ENCODE measurements at places on chromosomes 3 and 15.

GRCh38 chr3:15797642-15798303 is at the start of gene ANKRD28:
Gene ANKRD28, minus strand, starts transcription at chr3:15797979. Its CDS starts 1,458 bp downstream, at chr3:15796521.
- DNase-seq = no peak

GRCh38 chr3:115715241-115715745 is 92.0 kb downstream of the GAP43 start:
- no peak for DNase-seq

DNA sequence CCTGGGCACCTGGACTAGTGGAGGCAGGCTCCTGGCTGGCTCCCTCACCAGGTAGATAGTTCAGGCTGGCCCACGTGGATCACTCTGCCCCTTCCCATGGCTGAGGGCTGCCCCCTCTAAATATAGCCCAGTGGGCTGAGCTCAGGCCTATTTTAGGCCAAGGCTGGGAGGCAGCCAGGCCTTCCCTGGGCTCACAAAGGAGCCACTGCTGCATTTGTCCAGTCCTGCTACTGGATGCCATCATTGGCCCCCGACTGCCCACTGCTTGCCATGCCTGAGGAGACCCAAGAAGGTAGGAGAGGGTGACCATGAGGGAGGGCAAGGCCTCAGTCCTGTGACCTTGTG is at the start of gene LSMEM2:
Gene LSMEM2, plus strand, starts transcription at position 208 of the 345 bp plus-strand sequence. Its CDS starts 27 bp downstream, at position 235.
- DNase-seq = no peak

- no peak for DNase-seq
Observed at GRCh38 chr3:178849199-178849910, 222.3 kb downstream of the ZMAT3 start.

DNA sequence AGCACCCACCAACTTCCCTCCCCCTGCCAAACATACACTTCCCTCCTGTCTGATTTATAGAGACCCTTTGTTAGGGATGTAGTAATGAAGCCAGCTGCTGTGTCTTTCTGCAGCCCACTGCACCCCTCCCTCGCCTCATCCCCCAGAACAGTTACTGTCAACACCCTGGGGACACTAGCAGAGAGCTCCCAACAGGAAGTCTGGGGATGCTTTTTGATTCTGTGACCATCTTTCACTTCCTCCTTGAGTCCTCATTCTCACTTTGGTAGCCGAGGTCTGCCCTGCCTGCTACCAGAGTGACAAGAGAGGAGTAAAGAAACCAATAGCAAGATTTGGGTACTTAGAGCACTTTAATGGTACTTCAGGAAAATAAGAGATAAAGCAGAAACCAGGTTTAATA is 201.6 kb downstream of the SATB1 start:
- no peak for DNase-seq

DNA sequence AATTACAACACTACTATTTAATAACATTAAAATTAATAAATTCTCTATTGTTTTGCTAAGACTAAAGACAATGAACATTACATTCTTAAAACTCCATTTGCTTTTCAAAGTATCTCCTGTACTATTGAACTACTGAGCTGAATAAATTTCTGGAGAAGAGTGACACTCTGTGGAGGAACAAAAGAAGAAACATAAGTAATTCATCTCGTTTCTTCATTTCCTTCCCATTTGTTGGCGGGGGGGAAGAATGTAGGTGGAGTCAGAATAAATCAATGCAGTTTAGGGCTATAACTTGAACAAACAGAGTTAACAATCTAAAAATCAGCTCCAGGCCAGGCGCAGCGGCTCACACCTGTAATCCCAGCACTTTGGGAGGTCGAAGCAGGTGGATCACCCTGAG is 32.7 kb downstream of the EFHB start:
- DNase-seq = no peak

All from stimulated activated CD4-positive, alpha-beta T cell treated with anti-CD3 and anti-CD28 coated beads, TNF-alpha, amount 100 ng/mL, for 48 hours (primary cell).